ENCODE measurements at places on chromosomes 5 and 9.
A peak's percentile ranks its signal among the peaks of the same experiment; 100 is the strongest.

DNA sequence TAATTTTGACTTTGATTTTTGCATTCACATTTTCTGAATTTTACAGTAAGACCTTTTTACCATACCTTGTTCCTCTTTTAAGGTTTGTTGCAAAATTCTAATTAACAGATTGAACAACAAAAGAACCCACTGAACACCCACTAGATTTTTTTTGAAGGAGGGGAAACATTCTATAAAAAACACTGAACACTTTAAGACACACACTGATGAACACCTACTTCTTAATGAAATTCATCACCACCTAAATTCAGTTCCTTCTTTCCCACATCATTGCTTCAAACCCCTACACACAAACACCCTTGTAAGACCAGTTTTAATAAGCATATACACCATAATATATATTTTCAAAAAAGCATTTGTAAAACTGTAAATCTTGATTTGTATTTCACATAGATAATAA lies 559.0 kb upstream of the MEF2C start:
- DNase-seq, result no peak

- no peak for DNase-seq
Measured at GRCh38 chr9:124137944-124138335, 119.8 kb upstream of the NEK6 start.

GRCh38 chr5:52269859-52270258 lies 517.9 kb upstream of the ITGA1 start:
- peak; percentile 24 for DNase-seq

DNA sequence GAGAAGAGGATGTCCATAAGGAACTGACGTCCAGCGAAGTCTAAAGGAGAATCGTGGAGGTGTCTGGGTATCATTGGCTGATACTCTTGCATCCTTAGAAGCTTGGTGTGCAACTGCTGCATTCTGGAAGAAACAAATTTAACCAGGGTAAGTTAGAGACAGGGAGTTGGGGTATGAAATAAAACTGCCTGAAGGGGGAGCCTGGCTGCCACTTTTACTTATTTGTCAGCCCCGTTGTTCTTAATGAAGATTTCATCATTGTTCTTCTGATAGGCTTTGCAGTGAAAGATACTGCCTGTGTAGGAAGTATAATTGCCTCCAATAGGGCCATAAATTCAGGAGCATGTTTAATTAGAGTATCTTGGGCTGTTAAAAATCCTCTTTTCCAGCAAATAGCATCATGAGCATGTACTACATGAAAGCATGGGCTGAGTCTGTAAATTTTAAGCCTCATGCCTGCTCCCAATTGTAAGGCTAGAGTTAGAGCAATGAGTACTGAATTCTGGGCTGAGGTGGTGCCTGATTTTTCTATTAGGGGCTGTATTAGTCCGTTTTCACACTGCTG lies 1264.5 kb upstream of the ACO1 start:
- DNase-seq, result peak; percentile 9

- peak; percentile 75 for DNase-seq
Measured at GRCh38 chr5:14351845-14352712, 208.9 kb downstream of the TRIO start.

DNA sequence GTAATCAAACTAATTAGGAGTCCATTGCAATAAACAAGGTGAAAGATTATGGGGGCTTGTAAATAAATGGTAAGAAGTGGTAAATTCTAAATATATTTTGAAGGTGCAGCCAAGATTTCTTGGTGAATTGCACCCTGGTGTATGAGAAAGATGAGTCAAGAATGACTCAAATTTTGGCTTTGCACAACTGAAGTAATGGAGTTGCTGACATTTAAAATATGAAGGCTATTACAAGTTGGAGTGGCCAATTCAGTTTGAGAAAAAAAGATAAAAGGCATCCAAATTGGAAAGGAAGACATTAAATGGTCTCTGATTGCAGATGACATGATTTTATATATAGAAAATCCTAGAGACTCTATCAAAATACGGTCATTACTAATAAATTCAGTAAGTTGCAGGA lies 2330.6 kb downstream of the MAT2B start:
- no peak for DNase-seq

DNA sequence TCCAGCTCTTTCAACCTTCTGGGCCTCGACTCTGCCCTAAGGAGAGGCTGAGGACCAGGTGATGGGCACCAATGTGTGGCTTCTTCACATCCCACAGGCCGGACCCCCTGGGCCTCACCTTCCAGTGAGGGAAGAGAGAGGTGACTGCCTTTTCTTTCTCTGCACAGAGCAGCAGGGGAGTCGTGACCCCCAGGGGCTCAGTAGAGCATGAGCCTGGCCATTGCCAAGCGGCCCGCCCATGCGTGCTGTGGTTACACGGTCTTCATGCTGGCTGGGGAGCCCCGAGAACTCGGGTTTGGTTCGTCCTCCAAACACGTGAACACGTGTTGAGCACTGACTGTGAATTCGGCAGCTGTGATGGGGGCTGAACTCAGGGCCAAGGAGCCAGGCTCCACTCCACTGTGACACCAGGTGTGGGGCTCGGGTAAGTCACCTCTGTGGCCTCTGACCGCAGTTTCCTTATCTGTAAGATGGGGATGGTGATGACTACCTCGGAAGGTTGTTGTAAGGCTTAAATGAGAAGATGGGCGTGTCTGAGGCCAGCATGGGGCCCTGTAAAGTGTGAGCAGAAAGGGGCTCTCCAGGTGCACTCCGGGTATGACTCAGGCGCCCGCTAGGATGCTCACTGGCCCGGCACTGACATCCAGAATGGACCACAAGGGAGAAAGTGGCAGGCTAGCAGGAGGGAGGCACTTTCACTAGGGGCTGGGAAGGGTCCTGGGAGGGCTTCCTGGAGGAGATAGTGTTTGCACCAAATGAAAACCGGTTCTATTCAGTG lies 13.4 kb upstream of the GRHPR start:
- no peak for DNase-seq

GRCh38 chr5:9977070-9977469 lies 272.6 kb downstream of the ATPSCKMT start:
- DNase-seq, result no peak

DNA sequence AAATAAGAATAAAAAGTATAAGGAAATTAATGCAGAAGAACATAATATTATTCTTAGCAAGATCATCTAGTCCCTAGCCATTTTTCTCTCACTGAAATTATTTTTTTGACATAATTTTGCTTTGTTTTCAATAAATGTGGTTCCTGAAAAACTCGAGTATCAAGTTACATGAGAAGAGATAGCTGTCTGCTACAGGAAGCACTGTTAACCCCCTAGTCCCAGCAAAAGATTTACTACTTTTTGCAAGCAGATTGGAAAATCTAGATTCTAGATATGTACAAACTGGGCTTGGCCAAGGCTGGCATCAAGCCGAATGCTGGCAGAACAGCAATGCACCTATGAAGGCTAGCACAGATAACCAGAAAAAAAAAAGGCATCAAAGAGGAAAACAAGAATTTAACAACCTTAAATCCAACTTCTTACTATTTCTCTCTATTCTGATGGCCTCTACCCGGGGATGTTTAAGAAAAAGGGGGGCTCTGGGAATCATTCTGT lies 21.9 kb upstream of the ISCA1 start:
- no peak for DNase-seq

DNA sequence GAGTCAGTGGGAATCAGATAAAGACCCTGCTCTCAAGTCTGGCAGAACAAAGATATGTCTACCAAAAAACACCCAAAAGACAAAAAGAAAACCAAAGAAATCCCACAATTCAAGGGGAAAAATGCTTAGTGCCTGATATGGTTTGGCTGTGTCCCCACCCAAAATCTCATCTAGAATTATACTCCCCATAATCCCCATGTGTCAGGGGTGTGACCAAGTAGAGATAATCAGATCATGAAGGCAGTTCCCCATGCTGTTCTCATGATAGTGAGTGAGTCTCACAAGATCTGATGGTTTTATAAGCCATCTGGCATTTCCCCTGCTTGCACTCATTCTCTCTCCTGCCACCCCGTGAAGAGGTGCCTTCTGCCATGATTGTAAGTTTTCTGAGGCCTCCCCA lies 13.4 kb downstream of the FBXO10 start:
- DNase-seq, result no peak

All from retina (tissue), 1 donor.